Heart left ventricle (tissue), 16 donors: ENCODE measurements at places on chromosomes 1 and 21. TPM values are rescaled to one million over a fixed set of nuclear protein-coding genes. Genes with fewer than 3 reads are reported as not detected.

DNA sequence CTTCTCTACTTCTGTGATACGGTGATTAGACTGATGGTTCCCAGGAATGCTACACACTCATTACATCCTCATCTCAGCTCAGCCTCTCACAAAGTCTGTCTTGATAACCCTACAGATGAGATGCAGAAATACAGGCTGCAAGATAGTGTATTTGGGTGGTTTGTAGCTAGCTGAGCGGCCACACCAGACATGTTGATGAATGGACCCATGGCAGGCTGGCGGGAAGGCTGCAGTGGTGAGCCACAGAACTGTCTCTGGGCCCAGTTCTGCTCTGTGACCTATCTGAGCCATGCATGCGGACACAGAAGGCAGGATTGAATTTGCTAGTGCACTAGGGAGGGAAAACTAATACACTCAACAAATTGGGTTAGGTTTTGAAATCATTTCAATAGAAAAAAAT lies 71.9 kb downstream of the LRRN2 start:
- no peak for DNase-seq

Gene FASLG
- polyA plus RNA-seq, result not detected

Gene FCRL5
- not detected for polyA plus RNA-seq

Gene PKLR
- polyA plus RNA-seq, result not detected

DNA sequence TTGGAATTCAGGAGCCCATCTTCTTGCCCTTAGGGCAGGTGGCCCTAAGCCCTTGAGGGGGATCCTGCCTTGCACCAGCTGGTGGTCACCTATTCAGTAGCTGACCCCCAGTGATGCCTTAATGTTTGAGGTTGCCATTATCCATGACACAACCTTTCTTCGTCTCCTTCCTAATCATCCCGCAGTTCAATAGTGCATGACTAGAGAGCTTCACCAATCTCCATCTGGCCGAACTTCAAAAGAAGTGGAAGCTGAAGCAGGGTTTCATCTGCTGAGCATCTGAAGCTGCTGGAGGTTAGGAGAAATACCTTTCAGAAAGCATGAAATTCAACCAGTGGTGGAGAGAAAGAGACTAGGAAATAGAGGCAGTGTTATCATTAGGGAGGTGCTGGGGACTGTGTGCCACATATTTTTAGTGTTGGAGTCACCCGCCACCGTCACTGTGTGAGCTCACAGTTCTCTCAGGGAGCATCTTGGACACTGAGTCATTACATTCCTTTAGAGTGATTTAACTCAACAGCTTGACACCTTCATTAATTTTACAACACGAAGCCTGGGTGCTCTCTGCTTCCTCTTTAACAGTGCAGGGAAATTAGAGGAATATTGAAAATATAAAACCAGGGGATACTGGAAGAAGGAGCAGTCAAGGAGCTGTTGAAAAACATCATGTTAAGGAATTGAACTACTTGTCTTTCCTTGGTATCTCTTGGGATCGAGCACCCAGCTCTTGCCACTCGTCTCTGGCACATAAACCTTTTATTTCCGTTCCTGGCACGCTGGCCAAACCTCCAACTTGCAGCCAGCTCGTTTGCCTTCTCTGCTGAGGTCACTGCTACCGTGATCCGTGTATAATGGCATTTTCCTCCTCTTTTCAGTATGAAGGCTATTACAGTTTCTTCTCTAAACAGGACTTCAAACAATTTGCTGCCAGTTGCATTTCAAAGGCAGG lies 53.6 kb downstream of the PEX14 start:
- peak; percentile 52 for DNase-seq

DNA sequence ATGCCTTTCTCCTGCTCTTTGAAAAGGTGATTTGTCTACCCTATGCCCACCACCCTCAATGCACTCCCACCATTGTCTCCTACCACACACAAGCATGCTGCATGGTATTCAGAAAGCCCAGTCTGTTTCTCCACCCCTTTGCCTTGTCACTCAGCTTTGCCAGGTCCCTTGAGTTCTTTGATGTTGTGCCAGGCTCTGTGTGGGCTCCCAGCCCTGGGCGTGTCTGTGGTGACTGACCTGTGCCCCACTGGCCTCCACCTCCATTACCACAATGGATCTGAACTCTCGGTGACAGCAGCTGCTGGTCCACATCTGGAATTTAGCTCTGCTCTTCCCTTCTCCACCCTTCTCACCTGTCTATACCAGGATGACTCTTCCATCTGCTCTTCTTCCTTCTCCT lies 34.9 kb downstream of the ATP2B4 start:
- no peak for DNase-seq

GRCh38 chr1:47785561-47786271 lies 211.5 kb downstream of the TRABD2B start:
- peak; percentile 64 for DNase-seq

Gene CELA2B
- polyA plus RNA-seq, result not detected

DNA sequence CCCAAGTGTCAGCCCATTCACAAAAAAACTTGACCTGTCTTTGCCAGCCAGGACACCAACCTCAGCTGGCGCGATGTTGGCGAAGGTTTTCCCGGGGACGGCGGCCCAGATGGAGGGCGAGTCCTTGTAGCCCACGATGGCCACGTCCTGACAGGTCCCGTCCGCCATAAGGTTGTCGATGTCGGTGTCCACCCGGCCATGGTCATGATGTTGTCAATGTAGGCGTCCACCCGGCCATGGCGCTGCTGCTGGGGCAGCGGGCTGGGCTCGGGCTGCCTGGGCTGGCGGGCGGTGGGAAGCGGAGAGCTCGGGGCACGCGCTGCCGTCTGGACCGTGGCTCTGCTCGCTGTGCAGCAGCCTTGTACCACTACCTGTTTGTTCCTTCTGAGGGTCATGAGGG lies 18.3 kb upstream of the MYOC start:
- no peak for DNase-seq

Gene PCSK9
- polyA plus RNA-seq, result not detected

DNA sequence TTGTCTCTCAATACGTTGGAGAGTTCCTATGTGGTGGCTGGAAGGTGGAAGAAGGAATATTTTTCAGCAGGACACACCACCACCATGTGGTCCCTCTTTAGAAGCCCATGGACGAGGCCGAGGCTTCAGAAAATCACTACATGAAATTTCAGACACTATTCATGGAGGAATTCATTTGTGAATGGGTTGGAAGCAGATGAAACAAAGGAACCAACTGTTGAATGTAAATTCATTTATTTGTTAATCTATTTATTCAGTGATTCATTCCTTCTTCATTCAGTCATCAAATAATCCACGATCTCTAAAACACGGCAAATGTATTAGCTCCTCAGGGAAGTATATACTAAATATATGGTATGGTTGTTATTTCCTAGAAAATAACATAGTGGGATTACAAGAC lies 12.2 kb downstream of the SLC35F3 start:
- DNase-seq, result no peak

Gene SEMA6C
- polyA plus RNA-seq, result 85.0 TPM

Gene TCEA3
- 55.5 TPM for polyA plus RNA-seq

GRCh38 chr21:17334484-17334883 lies 178.4 kb upstream of the CXADR start:
- DNase-seq, result no peak

GRCh38 chr1:111236379-111236778 lies 8.9 kb downstream of the CHI3L2 start:
- no peak for DNase-seq

DNA sequence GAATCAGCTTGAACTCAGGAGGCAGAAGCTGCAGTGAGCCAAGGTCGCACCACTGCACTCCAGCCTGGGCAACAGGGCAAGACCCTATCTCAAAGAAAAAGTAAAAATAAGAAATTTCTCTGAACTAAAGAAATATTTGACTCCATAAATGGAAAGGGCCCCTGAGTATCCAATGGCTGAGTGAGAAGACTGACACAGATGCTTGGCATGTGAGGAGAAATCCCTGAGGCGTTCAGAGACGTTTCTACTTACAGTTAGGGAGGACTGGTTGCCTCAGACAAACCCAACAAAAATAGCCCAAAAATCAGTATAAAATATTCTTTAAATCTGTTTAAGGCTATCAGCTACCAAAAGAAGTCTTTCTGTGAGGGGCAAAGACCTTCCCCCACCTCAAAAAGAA lies 3.0 kb upstream of the SUMO3 start:
- DNase-seq, result no peak

DNA sequence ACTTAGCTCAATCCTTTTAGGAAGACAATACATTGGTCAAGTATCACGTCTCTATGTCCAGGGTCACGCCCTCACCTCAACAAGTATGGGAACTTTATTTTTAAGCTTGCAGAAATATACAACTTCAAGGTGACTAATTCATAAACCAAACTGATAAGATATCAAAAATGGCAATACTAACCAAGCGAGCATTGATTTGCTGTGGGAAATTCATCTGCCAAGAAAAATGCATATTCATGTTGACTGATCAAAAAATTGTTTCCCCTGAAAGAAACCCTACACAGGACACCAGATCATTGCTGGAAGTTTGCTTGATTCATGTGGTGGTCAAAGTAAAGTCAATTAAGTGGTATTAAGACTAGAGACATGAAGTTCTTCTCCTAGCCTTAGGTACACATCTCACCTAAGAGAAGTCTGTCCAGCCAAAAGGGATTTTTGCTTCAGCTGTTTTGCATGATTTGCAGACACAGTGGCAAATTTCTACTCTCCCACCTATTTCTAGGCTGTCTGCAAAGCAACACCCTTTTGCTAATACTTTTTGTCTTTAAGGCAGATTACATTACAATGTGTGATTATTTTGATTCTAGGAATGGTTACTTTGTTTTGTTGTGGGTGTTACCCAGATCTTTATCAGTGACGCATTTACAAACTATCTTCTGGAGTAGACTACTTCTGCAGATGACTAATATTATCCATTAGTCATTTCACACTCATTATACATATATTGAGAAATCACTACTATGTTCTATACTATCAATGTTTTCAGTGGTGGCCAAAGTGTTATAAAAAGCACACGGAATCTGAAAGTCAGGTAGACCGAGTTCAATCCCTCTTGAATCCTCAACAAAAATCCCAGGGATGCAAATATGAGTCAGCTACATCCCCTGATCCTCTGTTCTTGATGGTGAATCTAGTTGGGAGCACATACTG lies 12.4 kb downstream of the SAMSN1 start:
- no peak for DNase-seq

GRCh38 chr1:11648732-11649158 lies 5.5 kb downstream of the FBXO2 start:
- no peak for DNase-seq

DNA sequence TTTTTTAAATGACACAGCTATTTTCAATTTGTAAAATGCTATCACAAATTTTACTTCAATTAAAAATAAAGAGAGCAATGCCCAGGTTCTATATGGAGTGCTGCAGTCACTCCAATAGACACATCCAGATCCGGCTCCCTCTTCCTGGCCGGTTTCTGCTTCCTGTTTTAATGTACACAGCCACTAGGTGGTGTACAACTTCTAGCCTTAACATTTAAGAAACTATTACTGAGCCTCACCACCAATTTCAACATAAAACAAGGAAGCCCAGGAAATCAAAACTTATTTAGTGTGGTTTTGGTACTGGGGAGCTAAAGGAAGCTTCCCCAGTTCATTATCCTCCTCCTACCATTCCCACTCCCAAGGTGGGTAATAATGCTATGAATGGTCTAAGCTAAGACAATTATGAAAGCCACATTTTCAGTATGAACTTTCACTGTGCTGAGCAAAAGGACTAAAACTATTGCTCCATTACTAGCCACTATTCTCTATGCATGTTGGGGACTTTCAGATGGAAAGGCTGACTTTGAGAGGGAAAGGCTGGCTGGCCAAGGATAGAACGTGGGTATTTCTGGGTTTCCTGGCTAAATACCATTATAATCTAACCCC lies 25.5 kb upstream of the MTMR11 start:
- peak; percentile 34 for DNase-seq

- DNase-seq, result no peak
Observed at GRCh38 chr1:180947499-180947885, 34.8 kb downstream of the KIAA1614 start.

Gene INAVA
- 0.11 TPM for polyA plus RNA-seq

- DNase-seq, result peak; percentile 67
Observed at GRCh38 chr1:156927215-156928042, 7.0 kb downstream of the LRRC71 start.

DNA sequence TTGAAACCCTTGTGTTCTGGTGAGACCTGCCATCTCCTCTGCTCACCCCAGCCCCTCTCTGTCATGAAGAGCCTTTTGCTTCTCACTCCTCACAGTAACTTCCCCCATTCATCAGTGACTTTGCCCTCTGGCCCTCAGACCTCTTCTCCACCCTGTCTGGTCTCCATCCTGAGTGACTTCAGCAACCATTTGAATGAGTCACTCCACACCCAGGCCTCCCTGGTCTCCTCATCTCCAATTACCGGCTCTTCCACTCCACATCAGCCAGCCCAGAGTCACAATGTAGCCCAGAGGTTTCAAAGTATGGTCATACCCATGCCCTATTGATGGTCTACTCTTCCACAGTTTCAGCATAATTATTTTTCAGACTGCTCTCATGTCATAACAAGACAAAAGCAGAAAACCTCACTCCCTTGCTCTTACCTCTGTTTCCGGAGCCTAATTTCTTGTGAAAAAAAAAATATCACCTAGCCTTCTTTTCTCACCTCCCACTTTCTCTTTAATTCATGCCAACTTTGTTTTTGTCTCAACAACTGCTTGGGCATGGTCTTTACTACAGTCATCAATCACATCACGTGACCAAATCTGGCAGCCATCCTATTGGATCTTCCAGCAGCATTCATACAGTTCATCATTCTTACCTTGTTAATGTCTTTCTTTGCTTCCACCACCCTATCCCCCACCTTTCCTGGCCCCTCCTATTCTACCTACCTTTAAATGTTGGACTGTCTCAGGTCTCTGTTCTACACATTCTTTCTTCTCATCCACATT lies 35.6 kb upstream of the NEK7 start:
- peak; percentile 20 for DNase-seq

DNA sequence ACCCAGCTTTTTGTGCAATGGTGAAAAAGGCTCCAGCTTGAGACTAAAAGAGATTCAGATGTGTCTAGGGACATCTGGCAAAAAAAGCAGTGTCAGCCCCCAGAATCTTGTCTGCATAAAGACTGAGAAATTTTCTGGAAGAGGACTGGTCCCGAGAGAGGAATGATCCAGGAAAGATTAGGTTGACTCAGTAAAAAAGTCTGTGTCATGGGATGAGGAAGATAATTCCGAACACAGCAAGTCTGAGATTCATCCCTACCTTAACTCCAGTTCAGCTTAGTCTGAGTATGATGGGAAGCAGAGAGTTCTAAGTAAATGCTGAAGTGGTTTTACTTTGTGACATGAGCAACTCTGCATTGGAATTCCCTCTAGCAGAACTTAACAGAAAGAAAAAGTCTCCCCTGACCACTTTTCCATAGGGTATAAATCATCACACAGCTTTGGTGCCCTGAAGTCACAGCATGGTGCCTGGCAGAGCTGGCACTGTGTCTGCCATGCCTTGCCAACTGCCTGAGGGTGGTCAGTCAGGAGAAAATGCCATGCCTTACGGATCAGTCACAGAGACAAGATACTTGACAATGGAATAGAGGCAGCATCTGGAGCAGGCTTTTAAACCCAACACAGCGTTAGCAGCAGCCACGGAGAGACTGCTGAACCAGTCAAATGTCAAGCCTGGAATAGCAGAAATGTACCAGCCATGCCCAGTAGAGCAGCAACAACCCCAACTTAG lies 153.4 kb downstream of the ZC3H11B start:
- DNase-seq, result no peak
